ENCODE measurements at places on chromosomes 12 and 14. TPM values are rescaled to one million over a fixed set of nuclear protein-coding genes. Genes with fewer than 3 reads are reported as not detected.

GRCh38 chr14:77912754-77913556, 113.0 kb downstream of the ADCK1 start:
- DNase-seq: no peak

The ZNF385A gene
- polyA plus RNA-seq: 1.6 TPM

GRCh38 chr14:104657101-104657524, 32.3 kb upstream of the INF2 start:
- DNase-seq: no peak

DNA sequence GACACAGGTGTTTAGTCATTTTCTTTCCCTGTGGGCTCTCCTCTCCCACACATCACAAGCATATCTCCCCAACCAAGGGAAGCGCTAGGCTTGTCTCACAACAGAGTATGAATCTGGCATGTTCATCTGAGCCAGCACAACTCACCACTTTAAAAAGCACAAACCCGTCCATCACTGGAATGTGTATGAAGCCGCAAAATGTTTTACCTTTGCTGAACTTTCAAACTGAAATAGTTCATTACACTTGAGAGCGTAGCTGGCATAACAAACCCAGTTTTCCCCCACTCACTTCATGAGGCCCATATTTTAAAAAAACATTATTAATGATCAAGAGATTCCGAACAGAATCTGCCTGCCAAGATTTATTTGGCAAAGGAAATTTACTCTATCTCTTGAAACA, 15.8 kb downstream of the NID2 start:
- no peak for DNase-seq

- DNase-seq: peak; percentile 65
Measured at GRCh38 chr12:121799842-121800693, 3.7 kb upstream of the SETD1B start.

- DNase-seq: peak; percentile 54
Measured at GRCh38 chr12:27176765-27177164, 67.3 kb upstream of the STK38L start.

DNA sequence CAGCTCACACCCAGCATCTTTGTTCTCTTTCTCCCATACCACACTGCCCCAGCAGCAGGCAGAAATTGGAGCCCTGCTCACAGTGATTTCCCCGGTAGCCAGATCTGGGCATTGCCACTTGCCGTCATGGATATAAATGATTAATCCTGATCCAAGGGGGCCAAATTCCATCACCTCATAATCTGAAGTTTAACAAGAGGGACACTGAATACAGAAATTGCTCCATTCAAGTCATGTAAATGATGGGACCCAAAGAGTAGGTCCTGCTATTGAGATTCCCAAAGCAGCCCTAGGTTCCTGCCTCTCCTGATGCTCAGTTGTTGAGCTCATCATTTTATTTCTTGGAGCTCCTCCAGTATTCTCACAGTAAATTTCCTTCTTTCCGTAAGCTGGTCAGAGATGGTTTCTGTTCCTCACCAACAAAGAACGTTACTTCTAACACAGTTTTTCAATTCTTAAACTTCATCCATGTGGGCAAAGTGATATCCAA, 11.7 kb downstream of the ITPR2 start:
- peak; percentile 69 for DNase-seq

The TMEM229B gene
- 0.03 TPM for polyA plus RNA-seq

The MANSC4 gene
- polyA plus RNA-seq: not detected

Data from endothelial cell of umbilical vein (primary cell).